C1 segment of cervical spinal cord (tissue), 14 donors: ENCODE measurements at places on chromosomes 5 and 9.
A peak's percentile ranks its signal among the peaks of the same experiment; 100 is the strongest.

GRCh38 chr5:176722757-176723156 is 75.5 kb downstream of the TSPAN17 start:
- no peak for DNase-seq

DNA sequence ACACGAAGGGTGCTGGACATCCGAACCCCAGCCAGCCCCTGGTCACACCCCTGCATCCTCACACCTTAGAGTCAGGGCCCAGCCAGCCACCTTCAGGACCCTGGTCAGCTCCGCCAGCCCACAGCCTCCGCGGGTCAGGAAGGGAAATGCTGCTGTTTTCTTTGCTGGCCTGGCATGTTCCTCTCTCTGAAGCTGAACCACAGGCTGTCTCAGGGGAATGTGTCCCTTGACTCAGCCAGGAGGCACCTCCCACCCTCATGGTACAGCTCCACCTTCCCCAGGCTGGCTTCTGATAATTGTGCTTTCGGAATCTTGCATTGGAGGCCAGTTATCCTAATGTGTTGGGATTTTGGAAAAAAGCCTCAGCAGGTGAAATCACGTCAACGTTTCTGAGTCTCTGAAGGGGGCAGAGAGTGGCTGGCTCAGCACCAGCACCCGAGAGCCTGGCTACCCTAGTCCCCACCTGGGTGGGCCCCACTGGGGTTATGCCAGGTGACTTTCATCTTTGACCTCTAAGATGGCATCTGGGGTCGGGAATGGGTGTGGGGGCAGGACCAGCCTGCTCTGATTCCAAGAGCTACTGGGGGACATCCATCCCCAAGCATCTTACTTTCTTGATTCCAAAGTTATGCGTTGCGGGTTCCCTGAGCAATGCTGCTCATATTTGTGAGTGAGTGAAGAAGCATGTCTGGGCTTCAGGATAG is 9.8 kb upstream of the OLFM1 start:
- DNase-seq: no peak

DNA sequence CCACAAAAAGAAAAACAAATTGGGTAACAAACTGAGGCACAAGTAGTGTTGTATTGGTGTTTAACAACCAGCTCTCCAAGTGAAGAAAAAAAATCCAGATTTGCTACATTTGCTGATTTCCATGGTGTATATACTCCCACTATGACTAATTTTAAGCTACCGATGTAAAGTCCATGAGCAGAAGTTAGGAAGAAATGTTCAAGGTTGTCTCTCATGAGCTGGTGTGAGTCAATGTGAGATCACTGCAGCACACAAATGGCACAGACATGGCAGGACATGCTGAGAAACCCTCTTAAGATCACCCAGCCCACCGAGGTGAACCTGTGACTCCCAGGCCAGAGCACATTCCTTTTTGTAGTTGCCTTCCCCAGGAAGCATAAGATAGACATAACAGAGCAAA is 36.2 kb downstream of the SLC44A1 start:
- no peak for DNase-seq

DNA sequence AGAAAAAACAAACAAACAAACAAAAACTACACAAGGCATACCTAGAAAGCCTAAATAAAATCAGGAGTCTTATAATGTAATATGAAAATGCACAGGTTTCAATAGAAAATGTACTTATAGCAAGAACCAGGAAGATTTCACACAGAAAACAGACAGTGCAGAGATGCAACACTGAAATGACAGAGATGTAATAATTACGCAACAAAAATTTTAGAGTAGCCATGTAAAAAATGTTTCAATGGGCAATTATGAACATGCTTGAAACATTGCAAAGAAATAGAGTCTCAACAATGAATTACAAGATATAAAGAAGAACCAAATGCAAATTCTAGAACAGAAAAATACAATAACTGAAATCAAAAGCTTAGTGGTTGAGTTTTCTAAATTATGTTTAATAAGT is 405.9 kb downstream of the PLK2 start:
- no peak for DNase-seq

GRCh38 chr5:139295346-139296057 is 2.0 kb downstream of the MATR3 start:
- no peak for DNase-seq

DNA sequence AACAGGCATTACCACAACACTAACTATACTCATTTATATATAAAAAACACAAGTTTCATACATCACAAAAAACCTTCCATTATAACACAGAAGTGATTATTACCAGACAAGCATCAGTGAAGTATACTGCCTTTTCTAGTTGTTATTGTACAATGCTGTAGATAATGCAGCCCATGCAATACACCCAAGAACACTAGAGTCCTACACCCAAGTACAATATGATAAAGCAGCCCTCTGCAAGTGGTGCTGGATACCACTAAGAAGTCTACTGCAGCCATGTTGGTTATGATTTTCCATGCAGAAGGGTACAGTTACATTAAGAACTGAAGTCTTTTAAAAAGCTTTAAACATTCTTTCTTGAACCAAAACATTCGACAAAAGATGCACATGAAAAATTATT is 10.3 kb downstream of the ZFAND5 start:
- DNase-seq: no peak

- no peak for DNase-seq
Observed at GRCh38 chr9:82031538-82032280, 43.1 kb downstream of the SPATA31D1 start.

GRCh38 chr9:108983885-108984284 is 29.4 kb downstream of the CTNNAL1 start:
- DNase-seq: no peak

DNA sequence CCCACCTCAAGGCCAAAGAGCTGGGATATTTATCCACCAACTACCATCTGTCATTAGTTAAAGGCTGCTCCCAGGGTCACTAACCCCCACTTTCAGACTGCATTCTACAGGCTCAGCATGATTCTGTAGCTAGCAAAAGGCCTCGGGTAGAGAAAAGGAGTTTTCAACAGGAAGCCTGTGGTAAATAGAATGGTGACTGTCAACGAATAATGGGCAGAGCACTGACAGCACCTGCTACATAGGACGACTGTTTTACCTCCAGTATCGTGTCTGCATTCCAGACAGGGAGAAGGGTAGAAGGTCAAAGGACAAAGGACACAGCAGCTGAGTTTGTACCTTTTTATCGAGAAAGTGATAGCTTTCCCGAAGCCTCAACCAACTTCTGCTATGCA is 20.3 kb downstream of the MFAP3 start:
- DNase-seq: no peak

GRCh38 chr9:136312436-136312835 is 8.5 kb upstream of the CCDC187 start:
- DNase-seq: peak; percentile 27

- DNase-seq: peak; percentile 39
Observed at GRCh38 chr5:180424094-180424493, 70.1 kb upstream of the CNOT6 start.

DNA sequence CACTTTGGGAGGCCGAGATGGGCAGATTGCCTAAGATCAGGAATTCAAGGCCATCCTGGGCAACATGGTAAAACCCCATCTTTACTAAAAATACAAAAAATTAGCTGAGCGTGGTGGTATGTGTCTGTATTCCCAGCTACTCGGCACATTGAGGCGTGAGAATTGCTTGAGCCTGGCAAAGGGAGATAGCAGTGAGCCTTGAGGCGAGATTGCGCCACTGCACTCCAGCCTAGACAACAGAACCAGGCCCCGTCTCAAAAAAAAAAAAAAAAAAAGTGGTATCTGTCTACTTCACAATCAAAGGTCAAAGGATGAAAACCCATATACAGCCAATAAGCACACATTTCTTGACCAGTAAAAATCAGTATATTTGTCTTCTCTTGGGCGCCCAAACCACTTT is 728.5 kb upstream of the ADAMTS16 start:
- no peak for DNase-seq

DNA sequence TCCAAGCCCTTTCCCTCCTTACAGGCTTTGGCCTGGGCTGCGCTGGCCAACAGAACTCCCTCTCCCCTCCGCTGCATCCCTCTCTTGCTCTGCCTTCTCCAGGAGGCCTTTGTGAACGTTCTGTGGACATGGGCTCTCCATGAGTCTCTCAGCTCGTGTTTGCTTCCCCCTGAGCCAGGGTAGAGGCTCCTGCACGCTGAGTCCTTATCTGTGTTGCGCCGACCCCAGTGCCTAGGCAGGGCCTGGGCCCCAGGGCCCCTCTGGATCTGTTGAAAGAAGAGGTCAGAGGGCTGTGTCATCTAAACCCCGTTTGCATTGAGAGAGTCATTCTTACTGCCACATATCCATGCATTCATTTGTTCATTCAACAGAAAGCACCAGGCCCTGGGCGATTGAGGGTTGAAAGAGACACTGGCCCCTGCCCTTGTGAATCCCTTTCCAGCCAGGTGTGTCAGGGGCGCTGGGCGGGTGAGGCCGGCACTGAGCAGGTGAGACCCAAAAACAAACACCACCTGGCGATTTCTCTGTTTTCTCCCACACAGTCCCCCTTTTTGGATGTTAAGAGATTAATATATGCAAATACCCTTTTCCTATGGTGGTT is 111.2 kb upstream of the IER5L start:
- no peak for DNase-seq

DNA sequence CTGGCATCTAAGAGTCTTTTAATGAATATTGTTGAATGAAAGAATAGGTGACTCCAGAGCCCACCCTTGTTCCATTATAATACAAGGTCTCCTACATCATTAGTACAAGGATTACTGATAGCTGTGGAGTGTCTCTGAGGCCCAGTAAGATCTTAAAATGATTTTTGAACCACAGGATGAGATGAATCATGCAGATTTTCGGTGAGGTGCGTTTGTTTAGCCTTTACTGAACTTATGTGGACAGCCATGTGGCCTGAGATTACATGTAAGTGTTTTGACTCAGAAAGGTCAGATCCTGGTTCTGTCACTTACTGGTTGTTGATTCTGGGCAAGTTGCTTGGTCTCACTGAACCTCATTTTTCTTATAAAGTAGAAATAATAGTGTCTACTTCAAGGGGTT is 21.6 kb downstream of the NFX1 start:
- no peak for DNase-seq

GRCh38 chr5:41195228-41195627 is 18.1 kb downstream of the C6 start:
- no peak for DNase-seq

- DNase-seq: peak; percentile 31
Observed at GRCh38 chr5:142627383-142628217, 58.3 kb downstream of the FGF1 start.

DNA sequence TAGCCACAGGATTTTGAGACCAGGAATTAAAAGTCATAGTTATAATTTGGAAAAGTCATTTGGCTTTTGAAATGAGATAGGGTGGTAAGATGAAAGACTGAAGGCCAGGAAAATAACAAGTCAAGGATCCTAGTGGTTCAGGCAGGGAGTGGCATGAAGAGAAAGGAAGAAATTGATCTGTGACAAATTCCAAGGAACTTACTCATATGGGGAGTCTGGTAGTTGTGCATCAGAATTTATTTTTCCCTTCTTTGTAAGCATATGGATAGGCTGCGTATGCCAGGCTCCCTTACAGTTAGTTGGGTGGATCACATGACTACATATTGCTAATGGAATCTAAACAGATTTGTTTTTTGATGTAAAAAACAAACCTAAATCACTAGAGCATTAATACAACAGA is 21.0 kb downstream of the ISL1 start:
- no peak for DNase-seq

- DNase-seq: no peak
Observed at GRCh38 chr5:98454407-98454806, 319.1 kb upstream of the RGMB start.

GRCh38 chr9:93255994-93256877 is 72.3 kb downstream of the WNK2 start:
- DNase-seq: no peak

- no peak for DNase-seq
Observed at GRCh38 chr5:32709750-32710549, 1.2 kb upstream of the NPR3 start.

- DNase-seq: no peak
Observed at GRCh38 chr9:121772600-121773285, 121.3 kb downstream of the DAB2IP start.

DNA sequence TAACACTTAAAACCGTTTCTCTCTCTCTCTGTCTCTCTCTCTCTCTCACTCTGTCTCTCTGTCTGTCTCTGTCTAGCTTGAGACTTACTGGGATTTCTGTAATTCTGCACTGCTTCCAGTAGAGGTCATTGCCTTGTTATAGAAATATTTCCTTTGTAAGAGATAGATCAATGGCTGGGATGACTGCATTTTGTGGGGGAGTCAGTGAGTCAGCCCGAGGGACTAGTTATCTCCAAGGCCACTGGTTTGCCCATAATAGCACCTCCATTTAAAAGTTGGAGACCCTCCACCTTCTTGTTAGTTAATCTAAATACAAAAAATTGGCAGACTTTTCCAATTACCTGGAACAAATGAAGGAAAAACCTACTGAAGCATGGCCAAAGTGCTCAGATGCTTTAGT is 547.2 kb downstream of the LRRC70 start:
- DNase-seq: no peak

GRCh38 chr9:7315746-7316145 is 483.8 kb downstream of the DMAC1 start:
- DNase-seq: no peak

GRCh38 chr5:127885176-127885575 is 182.0 kb downstream of the CCDC192 start:
- DNase-seq: no peak

GRCh38 chr5:72021651-72022357 is 85.5 kb upstream of the MAP1B start:
- DNase-seq: no peak

DNA sequence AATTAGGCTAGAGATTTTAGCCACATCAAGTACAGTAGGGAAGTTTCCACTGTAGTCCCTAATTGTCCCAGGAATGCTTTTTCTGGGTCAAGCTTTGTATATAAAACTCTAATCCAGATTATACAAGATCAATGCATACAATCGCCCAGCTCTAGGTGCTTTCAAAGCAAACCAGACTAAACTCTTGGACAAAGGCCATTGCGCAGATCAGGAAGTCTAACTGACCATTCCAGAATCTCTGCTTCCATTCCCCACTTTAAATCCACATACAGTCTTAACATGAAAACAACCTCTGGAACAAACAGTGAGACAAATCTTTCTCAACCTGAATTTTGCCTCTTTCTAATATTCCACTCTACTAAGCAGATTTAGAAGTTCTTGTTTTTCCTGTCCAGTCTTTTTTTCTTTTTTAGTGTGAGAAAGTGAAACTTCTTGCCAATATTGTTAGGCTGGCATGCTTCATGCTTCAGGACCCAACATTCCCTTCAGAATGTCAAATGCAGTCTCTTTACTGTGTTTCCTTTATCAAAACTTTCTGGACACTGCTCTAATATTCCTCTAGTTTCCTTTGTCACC is 76.1 kb downstream of the ITGA1 start:
- no peak for DNase-seq
